ENCODE measurements at places on chromosomes 11 and 22.

GRCh38 chr11:62108017-62108750 is 15.6 kb upstream of the INCENP start:
- DNase-seq = no peak

GRCh38 chr22:38465673-38466490 is 2.0 kb upstream of the KDELR3 start:
- no peak for DNase-seq

DNA sequence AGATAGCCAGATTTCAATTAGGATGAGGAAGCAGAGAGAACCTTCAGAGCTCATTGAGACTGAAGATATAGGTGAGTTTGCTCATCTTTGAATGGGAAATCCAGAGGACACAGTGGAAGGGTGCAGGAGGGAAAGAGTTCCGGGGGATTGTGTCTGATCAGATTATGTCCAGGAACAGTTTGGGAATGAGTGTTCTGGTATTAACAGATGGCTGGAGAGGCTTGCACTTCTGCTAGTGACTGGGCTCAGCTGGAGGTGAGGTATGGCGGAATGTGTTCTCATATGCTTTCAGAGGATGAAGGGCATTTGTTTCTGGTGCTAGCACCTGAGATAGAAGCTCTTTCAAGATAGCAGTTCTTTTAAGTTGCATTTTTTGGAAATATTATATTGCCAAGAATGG is 27.6 kb downstream of the ALKBH3 start:
- DNase-seq = no peak

- DNase-seq = no peak
These were observed 269.0 kb downstream of the OPCML start for GRCh38 chr11:133263332-133263731.

DNA sequence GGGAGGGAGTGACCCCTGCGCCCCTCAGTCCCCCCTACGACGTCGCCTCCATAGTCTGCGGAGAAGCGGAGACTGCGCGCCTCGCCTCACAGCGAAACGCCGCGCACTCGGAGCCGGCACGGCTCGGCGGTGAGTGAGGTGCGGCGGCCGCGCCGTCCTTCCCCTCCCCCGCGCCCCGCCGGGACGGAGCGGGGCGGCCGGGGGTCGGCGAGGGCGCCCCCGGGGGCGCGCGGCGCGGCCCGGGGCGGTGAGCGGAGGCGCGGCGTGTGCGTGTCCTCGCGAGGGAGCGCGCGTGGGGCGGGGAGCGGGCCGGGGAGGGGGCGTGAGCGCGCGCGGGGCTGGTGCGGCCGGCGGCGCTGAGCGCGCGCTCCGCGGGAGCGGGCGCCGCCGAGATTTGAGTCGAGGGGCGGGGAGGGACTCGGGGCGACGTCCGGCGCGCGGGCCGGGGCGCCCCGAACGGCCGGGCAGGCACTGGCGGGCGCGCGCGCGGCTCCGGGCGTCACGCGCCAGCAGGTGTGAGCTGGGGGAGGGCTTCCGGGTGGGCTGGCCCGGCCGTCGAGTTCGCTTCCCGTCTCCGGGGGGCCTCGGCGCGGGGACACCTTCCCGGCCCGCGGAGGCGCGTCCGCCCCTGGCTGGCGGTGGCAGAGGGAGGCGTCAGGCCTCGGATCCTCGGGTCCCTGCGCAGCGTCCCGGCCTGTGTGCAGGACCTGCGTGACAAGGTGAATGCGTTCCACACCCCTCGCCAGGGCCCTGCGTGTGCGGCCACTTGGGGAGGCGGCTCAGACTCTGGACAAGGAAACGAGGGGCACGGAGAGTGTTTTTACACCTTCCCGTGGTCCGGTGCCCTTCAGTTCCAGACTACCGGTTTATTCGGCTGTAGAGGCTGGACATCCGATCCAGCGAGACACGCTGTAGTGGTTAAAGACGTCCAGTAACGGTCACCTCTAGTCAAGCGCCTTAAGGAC is 50.4 kb downstream of the FAM83F start:
- DNase-seq = peak; percentile 55

- DNase-seq = no peak
These were observed 139.8 kb downstream of the TTC17 start for GRCh38 chr11:43498561-43498960.

DNA sequence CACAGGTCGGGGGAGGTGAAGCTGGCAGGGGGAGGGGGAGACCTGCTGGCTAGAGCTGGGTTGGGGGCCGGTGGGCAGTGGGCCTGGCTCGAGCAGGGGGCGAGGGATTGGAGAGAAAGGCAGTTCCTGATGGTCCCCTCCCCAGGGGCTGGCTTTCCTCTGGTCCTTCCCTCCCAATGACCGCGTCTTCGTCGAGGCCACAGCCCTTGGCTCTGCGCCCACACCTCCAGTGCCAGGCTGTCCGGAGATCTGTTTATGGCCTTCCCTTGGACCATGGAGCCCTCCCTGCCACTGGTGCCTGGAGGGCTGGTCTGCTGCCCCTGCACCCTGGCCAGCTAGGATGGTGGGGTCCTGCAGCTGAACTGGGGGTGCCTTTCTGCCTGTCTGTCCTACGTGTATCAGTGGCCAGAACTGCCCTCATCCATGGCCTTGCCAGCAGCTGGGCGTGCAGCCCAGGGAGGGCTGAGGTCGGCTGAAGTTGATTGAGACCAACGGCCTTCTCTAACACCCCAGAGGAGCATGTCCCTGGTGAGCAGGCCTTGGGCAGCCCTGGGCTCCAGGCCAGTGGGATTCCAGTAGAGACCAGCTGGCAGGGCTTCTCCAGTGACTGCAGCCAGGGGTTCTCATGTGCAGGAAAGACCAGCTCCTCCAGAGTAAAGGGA is 12.3 kb downstream of the TANGO2 start:
- DNase-seq = no peak

GRCh38 chr11:113397821-113398220 is 10.2 kb downstream of the ANKK1 start:
- DNase-seq = no peak

DNA sequence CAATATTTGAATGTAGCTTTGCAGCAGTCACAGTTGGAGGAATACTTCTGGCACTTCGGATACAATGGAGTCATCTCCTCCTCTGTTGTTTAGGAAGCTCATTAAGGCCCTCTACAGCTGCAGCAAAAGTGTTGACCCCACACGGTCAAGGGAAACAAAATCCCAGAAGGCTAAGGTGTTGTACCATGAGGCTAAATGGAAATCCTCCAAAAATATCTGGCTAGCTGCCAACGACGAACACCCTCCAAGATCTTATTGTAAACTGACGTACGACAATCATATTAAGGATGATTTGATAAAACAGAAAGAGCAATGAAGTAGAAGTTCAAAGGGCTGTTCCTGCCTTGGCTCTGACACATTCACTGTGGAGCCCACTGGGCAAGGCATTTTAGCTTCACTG is 4.0 kb downstream of the POGLUT3 start:
- no peak for DNase-seq

- DNase-seq = no peak
These were observed 97.8 kb downstream of the MYO18B start for GRCh38 chr22:25839755-25840154.

- no peak for DNase-seq
These were observed 50.8 kb downstream of the HIPK3 start for GRCh38 chr11:33307984-33308383.

DNA sequence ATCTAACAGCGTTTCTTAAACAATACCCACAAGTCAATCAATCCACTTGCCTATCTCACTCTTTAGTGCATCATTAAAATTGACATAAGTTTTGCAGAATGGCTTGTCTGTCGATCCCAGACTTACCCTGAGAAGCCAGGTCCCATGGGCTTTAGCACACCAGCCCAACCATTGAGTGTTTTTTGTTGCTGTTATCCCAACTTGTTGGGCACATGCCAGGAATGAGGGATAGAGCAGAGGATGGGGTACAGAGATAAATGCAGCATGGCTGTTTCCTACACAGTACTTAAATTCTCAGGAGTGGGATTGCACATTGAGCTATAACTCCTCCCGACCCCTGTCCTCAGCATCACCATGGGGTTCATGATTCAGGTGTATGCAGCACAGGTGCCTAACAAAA is 64.2 kb upstream of the RASSF10 start:
- DNase-seq = no peak

DNA sequence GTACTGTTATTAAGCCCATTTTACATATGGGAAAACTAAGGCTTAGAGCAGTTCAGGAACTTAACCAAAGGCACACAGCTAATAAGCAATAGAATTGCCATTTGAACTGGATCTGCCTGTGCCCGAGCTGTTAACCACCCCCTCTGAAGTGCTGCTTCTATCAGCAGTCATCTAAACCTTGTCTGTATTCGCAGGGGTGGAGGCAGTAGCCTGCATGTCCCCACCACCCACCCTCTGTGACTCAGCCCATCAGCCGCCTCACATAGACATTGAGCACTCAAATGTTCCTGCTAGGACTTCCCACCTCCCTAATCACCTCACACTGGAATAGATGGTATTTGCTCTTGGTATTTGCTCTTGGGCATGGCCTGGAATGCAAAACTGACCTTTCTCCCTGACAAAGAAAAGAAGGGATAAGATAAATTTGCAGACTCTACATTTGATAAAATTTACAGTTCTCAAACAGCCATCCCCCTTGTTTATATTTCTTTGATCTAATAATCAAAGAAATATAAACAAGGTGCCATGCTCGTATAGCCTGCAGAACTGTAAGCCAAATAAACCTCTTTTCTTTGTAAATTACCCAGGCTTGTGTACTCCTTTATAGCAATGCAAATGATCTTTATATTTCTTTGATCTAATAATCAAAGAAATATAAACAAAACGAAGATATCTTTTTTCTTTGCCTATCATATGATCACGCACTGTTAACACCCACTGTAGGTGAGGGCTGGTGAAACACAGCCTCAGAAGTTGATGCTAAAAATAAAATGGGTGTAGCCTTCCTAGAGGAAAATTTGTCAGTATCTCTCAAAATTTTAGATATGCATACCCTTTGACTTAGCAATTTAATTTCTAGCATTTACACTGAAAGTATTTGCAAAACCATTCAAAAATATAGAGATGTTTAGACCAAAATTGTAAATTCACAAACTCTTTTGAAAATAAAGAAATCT is 15.9 kb downstream of the DKK3 start:
- DNase-seq = no peak

DNA sequence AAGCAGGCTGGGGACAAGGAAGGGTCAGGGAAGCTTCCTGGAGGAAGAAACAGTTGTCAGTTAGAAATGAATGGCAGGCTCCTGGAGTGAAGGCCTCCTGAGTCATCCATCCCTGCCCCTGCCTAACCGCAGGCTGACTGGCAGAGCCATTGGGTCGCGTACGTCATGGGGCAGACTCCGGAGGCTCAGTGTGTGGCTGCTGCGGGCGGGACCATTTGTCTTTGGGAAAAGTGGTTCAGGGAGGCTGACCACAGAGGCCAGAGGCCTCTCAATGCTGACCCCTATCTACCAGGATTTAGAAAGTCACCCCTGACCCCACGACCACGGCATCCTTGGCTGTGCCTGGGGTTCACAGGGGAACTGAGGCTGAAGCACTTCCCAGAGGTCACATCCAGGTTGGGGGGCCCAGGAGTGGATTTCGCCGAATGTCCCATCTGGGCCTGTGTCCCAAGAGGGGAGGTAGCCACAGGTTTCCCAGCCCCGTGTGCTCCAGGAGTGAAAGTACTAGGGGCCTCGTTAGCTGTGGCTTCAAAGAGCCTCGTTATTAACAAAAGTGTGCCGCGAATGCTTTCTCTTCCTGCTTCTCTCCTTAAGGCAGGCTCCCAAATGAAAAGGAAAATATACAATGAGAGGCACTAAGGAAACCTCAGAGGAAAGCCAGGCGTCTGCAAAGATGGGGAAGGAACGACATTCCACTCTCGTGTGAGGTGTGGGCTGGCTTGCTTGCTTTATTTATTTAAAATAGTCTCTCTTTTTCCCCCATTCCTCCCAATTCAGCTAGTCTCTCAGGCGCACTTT is 58.9 kb downstream of the FLRT1 start:
- no peak for DNase-seq

DNA sequence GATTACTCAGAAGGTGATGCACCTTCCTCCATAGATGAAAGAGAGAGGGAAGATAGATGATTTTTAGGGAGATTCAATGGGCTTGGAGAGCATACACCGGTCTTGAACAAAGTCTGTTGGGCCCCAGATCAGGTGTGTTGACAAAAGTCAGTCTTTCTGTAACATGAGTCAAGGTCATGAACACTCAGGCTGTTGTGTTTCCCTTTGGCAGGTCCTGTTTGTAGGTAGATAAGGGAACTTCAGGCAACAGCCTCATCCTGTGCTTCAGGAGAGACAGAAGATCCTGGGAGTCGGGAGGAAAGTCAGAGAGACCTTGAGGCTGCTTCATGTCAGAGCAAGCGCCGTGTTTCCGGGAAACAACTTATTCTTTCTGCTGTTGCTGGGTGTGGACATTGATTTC is 703.1 kb downstream of the BRD1 start:
- no peak for DNase-seq

- DNase-seq = no peak
These were observed at the start of gene NTM for GRCh38 chr11:131370090-131370751. NTM (plus strand) TSS chr11:131370615.

GRCh38 chr22:48397531-48398180 is 1430.0 kb downstream of the BRD1 start:
- no peak for DNase-seq

- DNase-seq = no peak
These were observed 258.2 kb downstream of the BRD1 start for GRCh38 chr22:49569286-49570031.

GRCh38 chr11:105991888-105992287 is 30.2 kb downstream of the MSANTD4 start:
- no peak for DNase-seq

- DNase-seq = no peak
These were observed 1057.3 kb downstream of the OPCML start for GRCh38 chr11:132475026-132475425.

- DNase-seq = no peak
These were observed 123.1 kb upstream of the SLC5A12 start for GRCh38 chr11:26844963-26845362.

DNA sequence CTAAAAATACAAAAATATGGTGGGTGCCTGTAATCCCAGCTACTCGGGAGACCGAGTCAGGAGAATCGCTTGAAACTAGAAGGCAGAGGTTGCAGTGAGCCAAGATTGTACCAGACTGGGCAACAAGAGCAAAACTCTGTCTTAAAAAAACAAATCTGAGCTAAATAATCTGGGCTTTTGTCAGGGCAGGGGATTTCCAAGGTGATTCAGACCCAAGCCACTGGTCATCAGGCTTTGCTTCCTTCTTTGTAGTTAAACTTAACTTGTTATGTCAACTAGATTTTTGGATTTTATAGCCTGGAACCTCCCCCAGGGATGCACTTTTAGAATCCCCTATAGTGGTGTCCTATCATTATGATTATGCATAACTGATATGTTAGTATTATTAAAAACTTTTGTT is 27.0 kb upstream of the SLC22A8 start:
- DNase-seq = no peak

DNA sequence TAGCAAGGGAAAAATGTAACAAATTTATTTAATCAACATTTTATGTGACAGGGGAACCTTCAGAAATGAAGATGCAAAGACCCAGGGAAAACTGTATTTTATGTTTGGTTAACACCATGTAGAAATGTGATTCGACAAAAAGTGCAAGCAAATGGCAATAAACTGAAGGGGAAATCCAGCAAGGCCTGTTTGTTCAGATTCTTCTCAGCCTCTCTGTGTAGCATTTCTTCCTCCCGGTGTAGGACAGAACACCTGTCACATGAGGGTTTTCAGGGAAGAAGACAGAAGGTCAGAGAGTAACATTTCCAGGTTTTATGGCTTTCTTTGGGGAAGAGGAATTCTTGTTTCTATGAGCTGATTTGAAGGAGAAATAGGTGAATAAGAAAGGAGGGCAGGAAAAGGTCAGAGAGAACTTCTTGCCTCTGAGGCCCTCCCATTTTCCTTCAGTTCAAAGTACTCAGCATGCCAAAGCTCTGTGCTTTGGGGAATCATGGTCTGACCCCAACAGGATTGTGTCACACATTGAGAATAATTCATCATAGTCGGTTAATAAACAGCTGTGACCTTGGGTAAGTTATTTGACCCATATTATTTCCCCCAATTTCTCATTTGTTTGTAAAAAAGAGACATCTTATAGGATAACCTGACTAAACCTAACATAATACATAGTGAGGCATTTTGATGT is 45.5 kb upstream of the ME3 start:
- no peak for DNase-seq
